Breast epithelium (tissue), 4 donors: ENCODE measurements at places on chromosomes 1 and 21. TPM values are rescaled to one million over a fixed set of nuclear protein-coding genes. Genes with fewer than 3 reads are reported as not detected.

DNA sequence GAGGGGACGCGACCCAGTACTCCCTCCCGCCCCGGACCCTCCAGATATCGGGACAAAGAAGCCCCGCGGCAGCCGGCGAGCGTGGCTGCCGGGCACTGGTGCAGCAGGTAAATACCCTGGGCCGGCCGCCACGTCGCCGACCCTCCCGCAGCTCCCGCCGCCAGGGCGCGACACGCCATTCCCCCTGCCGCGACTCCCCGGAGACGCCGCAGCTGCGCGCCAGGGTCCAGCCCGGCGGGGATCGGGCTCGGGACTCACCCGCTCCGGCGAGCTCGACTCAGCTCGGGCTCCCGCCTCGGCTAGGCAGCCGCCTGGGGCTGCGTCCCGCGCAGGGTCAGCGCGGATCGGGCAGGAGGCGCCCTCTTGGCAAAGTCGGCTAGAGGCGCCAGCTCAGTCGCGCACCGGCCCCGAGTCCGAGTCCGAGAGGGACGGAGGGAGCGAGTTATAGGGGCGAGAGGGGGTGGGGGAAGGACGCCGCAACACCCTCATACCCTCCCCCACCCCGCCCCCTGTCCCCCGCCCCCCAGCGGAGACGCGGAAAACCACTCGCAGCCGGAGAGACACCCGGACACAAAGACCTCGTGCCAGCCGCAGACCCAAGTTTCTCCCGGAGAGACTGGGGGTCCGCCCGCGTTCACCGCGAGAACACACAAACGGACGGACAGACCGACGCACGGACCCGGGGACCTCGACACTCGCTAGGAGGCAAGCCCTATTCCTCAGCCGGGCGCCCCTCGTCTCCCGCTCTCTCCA is 985 bp downstream of the SYT6 start:
- DNase-seq = no peak

GRCh38 chr1:36095760-36096405 is 7.2 kb downstream of the ADPRS start:
- no peak for DNase-seq

- DNase-seq = no peak
Observed at GRCh38 chr21:43864962-43865539, at the start of gene AGPAT3. TSS of gene AGPAT3 (plus strand) at chr21:43865223. CDS start at chr21:43959682, 94,459 bp downstream.

- DNase-seq = no peak
Observed at GRCh38 chr1:58780836-58781452, 2.9 kb downstream of the JUN start.

Gene MAD2L2
- total RNA-seq = 31.8 TPM

- no peak for DNase-seq
Observed at GRCh38 chr1:22275167-22275566, 132.3 kb upstream of the WNT4 start.

GRCh38 chr1:234851450-234852438 is 241.8 kb upstream of the IRF2BP2 start:
- DNase-seq = no peak

DNA sequence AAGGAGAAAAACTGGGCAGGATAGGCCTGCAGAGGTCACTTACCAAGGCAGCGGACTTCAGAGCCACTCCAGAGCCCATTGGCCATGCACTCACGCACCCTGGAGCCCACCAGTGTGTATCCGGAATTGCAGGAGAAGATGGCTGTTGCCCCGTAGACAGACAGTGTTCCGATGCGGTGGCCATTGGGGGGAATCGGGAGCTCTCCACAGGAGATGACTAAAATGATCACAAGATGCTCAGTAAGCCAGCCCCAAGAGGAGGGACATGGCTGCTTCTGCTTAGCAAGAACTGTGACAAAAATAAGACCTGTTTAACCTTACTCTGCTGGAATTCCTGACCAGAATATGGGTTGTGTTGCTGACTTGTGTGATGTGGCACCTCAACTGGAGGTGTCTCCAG is 96.9 kb downstream of the ZSCAN20 start:
- DNase-seq = no peak
